ENCODE measurements at places on chromosomes 5 and 9. TPM values are rescaled to one million over a fixed set of nuclear protein-coding genes. Genes with fewer than 3 reads are reported as not detected.

ENTPD8 gene
- 2.8 TPM for polyA plus RNA-seq

C9 gene
- polyA plus RNA-seq, result not detected

PPP3R2 gene
- not detected for polyA plus RNA-seq

OBP2A gene
- polyA plus RNA-seq, result not detected

OLFM1 gene
- 4.4 TPM for polyA plus RNA-seq

DNA sequence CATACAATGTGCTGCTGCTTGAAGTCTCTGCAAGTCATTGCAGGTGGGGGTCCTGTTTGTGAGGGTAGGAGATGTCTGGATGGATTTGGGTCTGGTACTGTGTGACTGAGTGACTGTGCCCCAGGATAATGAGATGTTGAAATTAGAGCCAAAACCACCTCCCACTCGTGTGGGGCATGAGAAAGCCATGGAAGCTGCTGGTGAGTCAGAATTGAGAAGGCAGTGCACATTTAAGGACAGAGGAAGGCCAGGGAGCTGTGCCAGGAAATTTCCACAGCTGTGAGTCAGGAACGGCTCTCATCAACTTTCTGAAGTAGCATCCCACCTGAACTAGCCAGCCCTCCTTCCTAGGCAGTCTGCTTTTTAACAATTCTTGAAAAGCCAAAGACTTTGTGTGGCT, 229.8 kb downstream of the DRD1 start:
- no peak overlapping the region for H3K27ac ChIP-seq
- no peaks in the 10 kb centered on the region for H3K36me3 ChIP-seq
- no peaks in the 10 kb centered on the region for H3K27me3 ChIP-seq
- H3K4me1 ChIP-seq, result no peaks in the 10 kb centered on the region
- DNase-seq, result peak; percentile 7

- no peaks in the 10 kb centered on the region for H3K36me3 ChIP-seq
- H3K4me3 ChIP-seq, result no peak overlapping the region
- peaks cover 5% of the 10 kb centered on the region for H3K4me1 ChIP-seq
- DNase-seq, result no peak
- no peaks in the 10 kb centered on the region for H3K27me3 ChIP-seq
- H3K27ac ChIP-seq, result no peak overlapping the region
Observed at GRCh38 chr9:128211186-128211980, 8.2 kb downstream of the DNM1 start.

DNA sequence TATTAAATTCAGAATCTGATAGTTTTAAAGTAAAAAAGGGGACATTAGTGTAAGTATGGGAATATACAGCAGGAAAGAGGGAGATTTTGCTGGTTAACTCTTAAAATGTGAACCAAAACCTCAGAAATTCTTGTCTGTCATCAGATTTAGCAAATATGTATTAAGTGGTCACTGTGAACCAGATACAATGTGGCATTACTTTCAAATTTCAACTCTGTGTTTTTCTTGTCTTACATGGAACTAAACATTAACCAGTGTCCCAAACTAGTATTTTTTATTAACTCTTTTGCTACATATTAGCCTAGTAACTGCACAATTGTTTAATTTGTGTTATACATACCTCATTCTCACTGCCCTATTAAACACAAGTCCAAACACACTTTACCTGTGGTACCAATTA, 259.9 kb upstream of the RASA1 start:
- no peaks in the 10 kb centered on the region for H3K4me1 ChIP-seq
- no peak overlapping the region for H3K27ac ChIP-seq
- DNase-seq, result no peak
- no peaks in the 10 kb centered on the region for H3K27me3 ChIP-seq

- H3K27me3 ChIP-seq, result no peaks in the 10 kb centered on the region
- peak overlapping the region; percentile 71 for H3K27ac ChIP-seq
Observed at GRCh38 chr5:179606910-179607159, 16.6 kb downstream of the HNRNPH1 start.

GRCh38 chr5:34586117-34586885, 69.8 kb upstream of the RAI14 start:
- peak overlapping the region; percentile 87 for H3K27ac ChIP-seq
- no peaks in the 10 kb centered on the region for H3K27me3 ChIP-seq
- peaks cover 5% of the 10 kb centered on the region for H3K4me1 ChIP-seq
- DNase-seq, result peak; percentile 30
- no peaks in the 10 kb centered on the region for H3K36me3 ChIP-seq

DNA sequence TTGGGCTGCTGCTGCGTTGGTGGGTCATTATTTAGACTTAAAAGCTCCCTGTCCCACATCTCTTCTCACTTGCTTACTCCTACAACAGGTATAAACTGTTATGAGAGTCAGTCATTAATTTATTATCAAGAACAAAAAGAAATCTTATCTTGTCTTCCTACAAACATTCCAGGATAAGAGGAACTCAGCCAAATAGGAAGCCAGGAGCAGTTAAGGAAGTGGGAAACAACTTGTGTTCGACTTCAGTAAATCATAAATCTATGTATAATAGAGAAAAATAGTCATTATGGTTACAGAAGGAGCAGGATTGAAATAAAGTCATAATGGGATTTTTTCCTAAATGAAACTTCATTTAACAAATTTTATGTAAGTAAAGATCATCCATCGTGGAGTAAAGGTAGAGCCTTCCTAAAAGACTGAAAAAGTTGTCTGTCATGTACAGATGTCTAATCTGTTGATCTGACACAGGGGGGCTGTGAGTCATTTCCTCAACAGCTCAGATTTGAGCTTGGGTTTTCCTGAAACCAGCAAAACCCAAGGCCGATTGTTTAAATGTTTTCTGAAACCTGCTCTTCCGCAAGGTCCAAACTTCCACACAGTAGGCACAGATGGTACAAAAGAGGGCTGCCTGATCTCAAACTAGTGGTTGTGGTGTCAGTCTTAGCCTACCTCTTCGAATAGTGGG, 25.3 kb upstream of the LRRTM2 start:
- H3K36me3 ChIP-seq, result peaks cover 45% of the 10 kb centered on the region
- no peak overlapping the region for H3K27ac ChIP-seq
- no peak overlapping the region for H3K4me3 ChIP-seq
- no peak for DNase-seq
- H3K4me1 ChIP-seq, result peaks cover 17% of the 10 kb centered on the region

GRCh38 chr5:142915813-142916424, 145.7 kb downstream of the ARHGAP26 start:
- peak; percentile 39 for DNase-seq
- no peaks in the 10 kb centered on the region for H3K27me3 ChIP-seq
- no peak overlapping the region for H3K4me3 ChIP-seq
- peaks cover 82% of the 10 kb centered on the region for H3K36me3 ChIP-seq
- no peak overlapping the region for H3K27ac ChIP-seq

DNA sequence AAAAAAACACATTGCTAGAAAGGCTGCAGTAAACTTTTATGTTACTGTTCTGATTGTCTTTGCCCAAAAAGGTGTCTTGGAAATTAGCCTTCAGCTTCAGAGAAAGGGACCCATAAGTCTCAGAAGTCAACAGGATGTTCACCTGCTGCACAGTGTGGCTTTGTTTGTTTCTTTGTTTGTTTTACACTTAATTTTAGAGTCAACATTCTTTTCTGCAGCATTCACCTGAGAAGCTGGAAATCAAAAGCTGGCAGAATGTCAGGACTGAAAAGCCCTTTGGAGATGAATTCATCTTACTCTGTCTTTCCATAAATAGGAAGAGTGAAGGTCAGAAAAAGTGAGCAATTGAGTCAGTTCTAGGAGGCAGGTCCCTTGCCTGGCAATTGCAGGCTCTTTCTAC, 170.0 kb downstream of the PAPPA start:
- H3K36me3 ChIP-seq, result no peaks in the 10 kb centered on the region
- no peak for DNase-seq
- H3K27ac ChIP-seq, result no peak overlapping the region

DNA sequence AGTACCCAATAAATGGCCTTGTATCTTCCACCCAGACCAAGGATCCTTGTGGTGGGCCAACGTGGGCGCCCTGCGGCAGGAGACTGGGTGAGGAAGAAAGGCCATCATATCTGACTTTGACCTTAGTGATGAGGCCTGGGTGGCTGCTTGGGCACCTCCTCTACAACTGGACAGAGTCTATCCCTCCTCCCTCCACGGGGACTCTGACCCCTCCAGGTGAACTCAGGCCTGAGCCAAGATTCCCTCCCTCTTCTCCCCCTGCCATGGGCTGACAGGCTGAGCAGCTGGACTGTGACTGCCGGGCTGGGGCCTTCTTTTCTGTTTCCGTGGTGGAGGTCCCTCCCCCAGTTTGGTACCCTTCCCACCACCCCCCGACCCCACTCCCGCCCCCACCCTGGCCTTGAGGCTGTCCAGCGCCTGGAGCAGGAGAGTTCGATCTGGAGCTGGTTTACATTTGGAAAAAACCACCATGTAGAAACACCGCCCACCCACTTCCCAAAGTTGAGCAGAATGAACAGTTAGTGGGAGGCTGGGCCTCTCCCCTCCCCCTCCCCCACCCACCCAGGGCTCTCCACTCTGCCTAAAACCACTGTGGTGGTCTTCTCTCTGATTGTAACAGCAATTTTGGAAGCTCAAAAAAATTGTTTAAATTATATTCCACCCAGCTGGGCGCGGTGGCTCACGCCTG, 1.2 kb upstream of the PHYHD1 start:
- no peaks in the 10 kb centered on the region for H3K27me3 ChIP-seq
- H3K4me3 ChIP-seq, result no peak overlapping the region
- peaks cover 59% of the 10 kb centered on the region for H3K4me1 ChIP-seq
- H3K36me3 ChIP-seq, result peaks cover 41% of the 10 kb centered on the region

DNA sequence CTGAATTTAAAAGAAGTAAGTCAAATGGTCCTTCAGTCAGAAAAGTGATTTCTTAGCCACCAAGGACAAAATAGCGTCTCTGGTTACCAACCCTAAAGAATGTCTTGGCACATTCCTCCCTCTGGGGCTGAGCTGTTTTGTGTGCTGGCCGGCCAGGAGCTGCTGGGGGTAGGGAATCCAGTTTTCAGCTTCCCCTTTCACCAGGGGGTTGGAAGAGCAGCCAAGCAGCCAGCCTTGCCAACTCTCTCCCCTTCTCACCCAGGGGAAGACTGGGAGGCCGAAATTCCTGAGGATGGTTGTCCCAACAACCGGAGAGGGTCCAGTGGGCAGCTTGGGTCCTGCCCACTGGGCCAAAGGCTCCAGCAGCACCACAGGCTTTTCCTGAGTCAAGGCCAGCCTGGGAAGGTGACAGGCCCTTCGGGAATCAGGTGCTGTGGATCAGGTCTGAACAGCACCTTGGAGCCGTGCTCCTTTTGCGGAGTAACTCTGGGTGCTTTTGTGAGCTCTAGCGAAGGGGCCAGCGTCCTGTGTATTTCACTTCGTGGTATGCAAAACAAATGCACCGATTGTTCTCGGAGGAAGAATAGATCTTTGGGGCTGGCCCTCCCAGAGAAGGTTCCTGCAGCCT, 4.2 kb downstream of the WWC1 start:
- H3K36me3 ChIP-seq, result no peaks in the 10 kb centered on the region
- peak; percentile 86 for DNase-seq
- peaks cover 49% of the 10 kb centered on the region for H3K27me3 ChIP-seq
- peaks cover 42% of the 10 kb centered on the region for H3K4me1 ChIP-seq
- no peak overlapping the region for H3K4me3 ChIP-seq

GRCh38 chr5:124043456-124043855, 531.5 kb downstream of the CSNK1G3 start:
- no peaks in the 10 kb centered on the region for H3K36me3 ChIP-seq
- no peak overlapping the region for H3K27ac ChIP-seq
- no peaks in the 10 kb centered on the region for H3K4me1 ChIP-seq
- no peaks in the 10 kb centered on the region for H3K27me3 ChIP-seq
- DNase-seq, result no peak
- no peak overlapping the region for H3K4me3 ChIP-seq

DNA sequence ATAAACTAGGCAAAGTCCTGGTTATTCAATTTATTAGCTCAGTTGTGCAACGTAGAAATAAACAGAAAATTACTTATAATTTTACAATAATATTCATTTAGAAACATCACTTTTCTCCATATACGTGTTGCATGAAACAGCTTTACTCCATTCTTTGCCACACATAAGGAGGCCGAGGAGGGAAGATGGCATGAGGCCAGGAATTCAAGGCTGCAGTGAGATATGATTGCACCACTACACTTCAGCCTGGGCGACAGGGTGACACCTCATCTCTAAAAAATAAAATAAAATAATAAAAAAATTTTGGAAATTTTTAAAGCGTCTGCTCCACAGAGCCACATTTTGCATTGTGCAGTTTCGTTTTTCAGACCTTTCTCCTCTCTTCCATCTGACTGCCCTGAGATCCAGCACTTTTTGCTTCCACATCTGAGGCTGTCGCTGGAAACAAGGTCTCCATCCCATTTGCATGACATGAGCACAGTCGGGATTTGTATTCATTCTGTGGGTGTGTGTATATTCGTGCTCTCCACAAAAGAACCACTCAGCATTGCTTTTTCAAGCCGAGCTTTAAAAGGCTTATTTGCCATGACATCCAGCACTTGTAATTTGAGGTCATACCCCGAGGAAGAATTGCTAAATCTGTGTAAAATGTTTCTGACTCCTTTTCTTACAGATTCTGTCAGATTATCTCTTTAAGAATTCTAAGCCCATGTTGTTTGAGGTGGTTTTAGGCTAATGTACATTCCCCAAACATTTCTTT, 98.6 kb upstream of the MSX2 start:
- no peak overlapping the region for H3K4me3 ChIP-seq
- DNase-seq, result no peak
- no peaks in the 10 kb centered on the region for H3K27me3 ChIP-seq
- no peak overlapping the region for H3K27ac ChIP-seq
- no peaks in the 10 kb centered on the region for H3K4me1 ChIP-seq
- H3K36me3 ChIP-seq, result no peaks in the 10 kb centered on the region

- no peak overlapping the region for H3K27ac ChIP-seq
- H3K4me3 ChIP-seq, result no peak overlapping the region
Observed at GRCh38 chr5:126938466-126938865, 91.9 kb downstream of the MARCHF3 start.

- H3K36me3 ChIP-seq, result no peaks in the 10 kb centered on the region
- no peaks in the 10 kb centered on the region for H3K27me3 ChIP-seq
- no peak overlapping the region for H3K4me3 ChIP-seq
- no peaks in the 10 kb centered on the region for H3K4me1 ChIP-seq
- no peak for DNase-seq
Observed at GRCh38 chr5:23445573-23445972, 61.8 kb upstream of the PRDM9 start.

DNA sequence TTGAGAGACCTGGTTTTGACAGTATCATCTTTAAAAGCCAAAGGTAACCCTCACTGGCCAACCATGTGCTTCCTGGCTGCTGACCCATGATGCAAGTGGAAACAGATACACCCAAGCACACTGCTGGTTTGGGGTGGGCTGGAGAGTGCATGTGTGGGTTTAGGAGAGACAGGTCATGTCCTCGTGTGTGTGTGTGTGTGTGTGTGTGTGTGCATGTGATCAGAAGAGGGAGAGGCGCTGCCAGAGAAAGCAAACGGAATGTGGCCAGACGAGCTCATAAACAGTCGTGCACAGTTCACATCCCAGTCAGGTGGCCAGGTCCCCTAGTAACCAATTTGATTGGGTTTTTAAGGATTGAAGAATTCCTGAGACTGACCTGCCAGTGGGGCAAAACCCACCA, 112.8 kb upstream of the ICE1 start:
- no peaks in the 10 kb centered on the region for H3K4me1 ChIP-seq
- no peak overlapping the region for H3K4me3 ChIP-seq
- DNase-seq, result no peak
- H3K27ac ChIP-seq, result no peak overlapping the region
